ENCODE measurements at places on chromosomes 11 and 22.
A peak's percentile ranks its signal among the peaks of the same experiment; 100 is the strongest.

- no peak for DNase-seq
Observed at GRCh38 chr22:39958009-39958711, 2.0 kb upstream of the TMA7B start.

GRCh38 chr11:12386745-12387144 is 9.4 kb downstream of the PARVA start:
- no peak for DNase-seq

- no peak for DNase-seq
Observed at GRCh38 chr22:37180531-37181231, 7.4 kb downstream of the C1QTNF6 start.

GRCh38 chr22:29700206-29700899 is 19.4 kb upstream of the CABP7 start:
- peak; percentile 52 for DNase-seq

GRCh38 chr22:49961005-49961600 is 531 bp downstream of the PIM3 start:
- DNase-seq, result no peak

- DNase-seq, result no peak
Observed at GRCh38 chr22:17872471-17872870, 98.2 kb upstream of the BID start.

Data from A673 (cell line).